ENCODE measurements at places on chromosomes 2 and 18.

GRCh38 chr2:30915486-30915885 is 108.2 kb upstream of the CAPN13 start:
- peak; percentile 17 for DNase-seq

- no peak for DNase-seq
These were observed 90.8 kb downstream of the NFATC1 start for GRCh38 chr18:79486356-79487182.

GRCh38 chr2:20093263-20094141 is 42.1 kb upstream of the LAPTM4A start:
- peak; percentile 77 for DNase-seq

GRCh38 chr2:16071865-16072637 is 131.7 kb downstream of the MYCN start:
- no peak for DNase-seq

DNA sequence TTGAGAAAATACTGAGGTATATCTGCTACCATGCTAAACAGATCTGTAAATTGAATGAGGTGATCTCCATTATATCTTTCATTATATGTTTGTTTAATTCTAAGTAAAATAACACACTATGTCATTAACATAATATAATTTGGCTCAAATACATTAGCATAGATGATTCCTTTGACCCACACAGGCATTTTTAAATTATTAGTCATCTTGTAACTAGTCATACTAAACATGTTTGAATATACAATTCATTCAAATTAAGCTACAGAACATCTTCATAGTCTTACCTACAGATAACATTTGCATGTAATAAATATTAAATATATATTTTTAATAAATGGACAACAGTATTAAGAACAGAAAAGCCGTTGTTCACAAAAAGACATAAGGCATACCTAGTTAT is 52.7 kb upstream of the KYNU start:
- DNase-seq: peak; percentile 14

GRCh38 chr2:7878786-7879482 is 802.9 kb upstream of the ID2 start:
- DNase-seq: peak; percentile 70

DNA sequence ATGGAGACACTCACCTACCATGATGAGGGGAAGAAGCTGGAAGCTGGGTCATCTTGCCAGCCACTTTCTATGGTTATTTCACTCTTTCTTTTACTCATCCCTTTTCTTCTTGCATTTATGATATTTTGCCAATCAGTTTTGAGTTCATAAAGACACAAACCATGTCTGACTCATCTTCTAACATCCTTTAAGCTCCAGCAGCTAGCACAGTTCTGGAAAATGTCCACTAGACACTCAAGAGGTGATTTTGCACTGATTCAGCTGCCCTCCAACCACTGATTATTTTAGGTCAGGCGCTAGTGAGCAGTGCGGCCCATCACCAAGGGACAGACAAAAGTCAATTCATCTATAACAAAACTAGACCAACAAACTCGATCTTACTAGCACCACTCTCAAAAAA is 537.1 kb upstream of the ID2 start:
- DNase-seq: peak; percentile 90

DNA sequence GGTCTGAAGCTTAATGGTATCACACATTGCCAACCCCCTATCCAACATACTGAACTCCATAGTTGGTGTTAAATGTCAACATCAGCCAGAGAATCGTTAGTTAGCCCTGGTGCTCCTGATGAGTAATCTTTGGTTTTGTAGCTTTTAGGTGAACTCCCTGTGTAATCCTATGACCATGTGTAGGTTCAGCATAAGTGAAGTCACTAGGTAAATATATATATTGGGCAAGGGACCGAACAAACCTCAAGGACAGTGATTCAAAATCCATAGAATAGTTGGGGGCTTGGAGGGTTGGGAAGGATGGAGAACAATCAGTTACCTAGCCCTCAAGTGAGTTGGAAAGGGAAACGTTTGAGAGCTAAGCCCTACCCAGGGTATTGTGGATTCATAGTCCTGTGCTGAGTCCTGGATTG is 16.0 kb upstream of the AP1S3 start:
- DNase-seq: peak; percentile 31

DNA sequence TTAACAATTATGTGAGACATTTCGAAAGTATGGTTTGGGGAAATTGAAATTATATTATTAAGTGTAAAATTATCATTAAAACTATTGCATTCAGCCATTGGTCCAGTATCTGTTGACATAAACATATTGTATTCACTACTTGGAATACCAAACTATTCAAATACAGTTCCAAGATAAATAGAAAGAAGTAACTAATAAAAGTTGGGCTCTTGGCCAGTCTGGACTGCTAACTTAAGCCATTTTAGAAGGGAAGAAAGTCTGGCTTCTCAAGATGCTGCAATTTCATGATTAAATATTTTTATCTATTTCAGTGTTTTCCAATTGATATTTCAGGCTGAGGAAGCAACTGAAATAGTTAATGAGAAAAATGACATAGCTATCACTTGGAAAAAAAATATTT is 109.8 kb upstream of the CHRNA1 start:
- DNase-seq: peak; percentile 30

DNA sequence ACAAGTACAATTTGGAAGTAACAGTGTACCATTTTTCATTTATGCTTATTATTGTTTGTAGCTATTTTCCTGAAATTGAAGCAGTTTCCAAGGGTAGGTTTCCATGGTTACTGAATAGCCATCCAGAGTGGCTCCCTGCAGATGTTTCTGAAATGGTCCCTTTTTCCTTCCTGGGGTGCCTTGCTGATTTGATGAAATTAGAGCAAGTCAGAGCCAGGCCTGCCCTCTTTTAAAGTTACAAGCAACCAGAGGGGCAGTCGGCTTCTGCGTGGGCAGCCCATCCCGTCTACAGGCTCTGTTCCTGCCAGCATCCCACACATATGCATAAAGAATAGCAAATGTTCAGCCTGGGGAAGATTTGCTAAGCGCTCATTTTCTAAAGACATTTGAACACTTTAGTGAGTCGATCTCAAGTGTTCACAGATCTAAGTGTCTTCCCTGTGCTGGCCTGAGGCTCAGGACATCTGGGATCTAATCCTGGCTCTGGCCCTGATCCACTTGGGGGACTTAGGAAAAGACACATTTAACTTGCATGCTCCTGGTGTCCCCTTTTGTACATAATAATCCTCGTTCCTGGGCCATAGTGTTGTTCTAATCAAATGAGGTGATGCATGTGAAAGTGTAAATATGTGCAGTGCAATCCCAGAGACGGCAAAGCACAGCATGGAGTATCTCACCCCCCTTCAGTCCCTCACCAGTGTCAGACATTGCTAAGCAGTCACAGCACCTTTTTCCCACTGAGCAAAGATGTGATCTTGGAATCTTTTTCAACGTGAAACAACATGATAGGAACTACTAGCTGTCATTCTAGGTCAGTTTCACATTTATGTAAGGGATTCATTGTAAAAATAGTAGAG is 92.2 kb downstream of the STPG4 start:
- DNase-seq: no peak

GRCh38 chr2:136195226-136195625 is 77.3 kb upstream of the CXCR4 start:
- no peak for DNase-seq

GRCh38 chr2:10518470-10519393 is 70.6 kb upstream of the ODC1 start:
- DNase-seq: no peak

DNA sequence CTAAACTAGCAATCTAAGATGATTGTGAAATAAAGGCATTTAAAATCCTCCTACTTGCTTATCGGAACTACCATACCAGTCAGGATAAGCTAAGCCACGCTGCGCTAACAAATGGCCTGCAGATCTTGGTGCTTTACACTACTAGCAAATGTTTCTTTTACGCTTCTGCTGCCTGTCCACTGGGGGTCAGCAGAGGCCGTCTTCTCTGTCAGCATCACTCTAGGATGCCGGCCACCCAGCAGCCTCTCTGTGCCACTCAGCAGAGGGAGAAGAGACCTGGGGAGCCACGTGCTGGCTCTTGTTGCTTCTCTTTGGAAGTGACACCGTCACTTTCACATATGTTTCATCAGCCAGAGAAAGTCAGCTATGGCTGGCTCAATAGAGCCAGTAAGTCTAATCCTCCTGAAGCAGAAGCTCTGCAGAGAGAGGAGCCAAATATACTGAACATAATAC is 36.6 kb downstream of the COPS8 start:
- peak; percentile 83 for DNase-seq

DNA sequence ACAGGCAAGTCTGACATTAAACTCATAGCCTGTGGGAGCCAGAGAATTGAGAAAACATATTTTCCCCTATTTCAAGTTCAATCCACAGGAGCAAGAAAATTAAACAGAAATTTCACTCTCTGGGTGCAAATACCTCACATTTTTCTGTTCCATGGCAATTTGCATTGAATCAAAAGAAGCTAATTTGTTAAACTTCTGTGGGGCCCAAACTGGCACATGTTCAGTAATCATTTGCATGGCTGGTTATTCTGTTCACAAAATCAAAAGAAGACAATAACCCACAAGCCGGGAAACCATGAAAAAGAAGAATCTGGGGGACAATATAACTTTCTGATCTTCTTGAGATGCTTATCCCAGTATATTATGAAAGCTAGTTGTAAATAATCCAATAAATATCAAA is 363.1 kb downstream of the LRP1B start:
- DNase-seq: no peak

DNA sequence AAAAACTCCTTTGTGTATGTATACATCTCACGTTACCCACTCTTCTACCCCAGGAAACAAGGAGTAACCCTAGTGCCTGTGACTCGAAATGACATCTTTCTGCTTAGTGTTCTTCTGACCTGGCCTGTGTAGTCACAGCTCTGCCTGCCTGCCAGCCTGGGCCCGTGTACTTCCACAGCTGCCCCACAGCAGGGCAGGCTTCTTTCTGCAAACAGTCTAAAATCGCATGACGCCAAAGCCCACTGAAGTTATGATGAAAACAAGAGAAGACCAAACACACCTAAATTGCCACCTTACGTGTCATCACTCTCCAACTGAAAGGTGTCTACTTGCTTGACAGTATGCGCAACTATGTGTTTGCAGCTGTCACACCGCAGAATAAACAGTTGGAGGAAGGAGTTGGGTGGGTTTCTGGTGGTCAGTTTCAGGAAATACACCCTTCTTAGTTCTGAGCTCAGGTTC is 1.5 kb downstream of the GAREM1 start:
- DNase-seq: peak; percentile 17

DNA sequence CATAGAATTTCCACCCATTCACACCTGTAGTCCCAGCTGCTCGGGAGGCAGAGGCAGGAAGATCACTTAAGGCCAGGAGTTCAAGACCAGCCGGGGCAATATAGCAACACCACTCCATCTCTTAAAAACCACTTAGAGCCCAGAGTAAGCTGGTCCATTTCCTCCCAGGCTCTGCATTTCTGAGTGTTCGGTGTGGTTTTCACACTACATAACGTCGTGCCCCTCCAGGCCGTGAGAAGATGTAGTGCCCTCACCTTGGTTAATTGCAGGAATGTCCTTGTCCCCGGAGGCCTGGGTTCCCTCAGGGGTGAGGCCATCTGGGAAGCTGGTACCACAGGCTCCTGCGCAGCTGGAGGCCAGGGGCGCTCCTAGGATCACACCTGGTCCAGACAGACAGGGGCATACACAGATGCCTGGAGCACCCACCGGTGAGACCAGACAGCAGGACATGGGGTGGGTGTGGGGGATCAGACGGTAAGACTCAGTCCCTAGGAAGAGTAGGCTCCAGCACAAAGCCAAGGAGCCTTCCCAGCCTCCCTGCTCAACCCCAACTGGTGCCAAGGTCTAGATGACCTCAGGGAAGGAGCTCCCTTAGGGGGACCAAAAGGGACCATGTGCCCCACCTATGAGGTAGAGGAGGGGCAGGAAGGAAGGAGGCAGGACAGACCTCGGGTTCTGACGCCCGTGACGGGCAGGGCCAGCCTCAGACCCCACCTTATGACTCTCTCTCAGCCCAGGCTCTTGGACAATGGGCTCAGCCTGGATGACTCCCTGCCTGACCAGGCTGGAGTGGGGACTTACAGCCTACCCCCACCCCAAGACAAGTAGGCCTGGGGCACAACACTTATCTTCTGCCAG is 752 bp downstream of the ASTL start:
- no peak for DNase-seq

DNA sequence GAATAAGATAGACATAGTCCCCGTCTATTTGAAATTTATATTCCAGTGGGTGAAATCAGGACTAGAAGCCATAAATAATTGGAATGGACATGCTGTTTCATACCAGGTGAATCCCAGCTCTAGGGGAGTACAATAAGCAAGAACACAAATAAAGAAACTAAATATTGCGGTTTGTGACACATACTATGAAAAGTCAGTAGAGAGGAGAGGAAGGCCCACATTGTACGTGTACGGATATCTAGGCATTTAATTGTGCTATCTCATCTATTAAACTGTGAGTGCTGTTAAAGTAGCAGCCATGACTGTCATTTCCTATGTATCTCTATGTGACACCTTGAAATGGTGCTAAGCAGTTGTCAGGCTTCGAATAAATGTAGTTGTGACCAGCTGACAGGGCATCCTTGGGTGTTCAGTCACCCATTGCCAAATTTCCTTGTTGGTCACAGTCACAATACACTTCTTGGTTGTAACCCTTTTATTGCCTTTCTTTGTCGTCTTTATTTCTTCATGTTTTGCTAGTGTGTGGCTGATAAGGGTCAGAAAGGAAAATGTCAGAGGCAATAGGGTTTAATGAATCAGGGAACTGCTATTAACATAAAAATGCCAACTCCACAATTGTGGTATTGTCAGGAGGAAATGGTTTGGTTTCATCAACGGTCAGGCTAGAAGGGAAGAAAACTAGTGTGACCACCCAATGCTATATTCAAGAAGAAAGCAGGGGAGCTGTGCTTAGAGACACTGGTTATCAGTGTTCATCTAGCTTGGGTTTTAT is 31.5 kb downstream of the CPO start:
- no peak for DNase-seq

GRCh38 chr2:80987466-80987865 is 682.9 kb upstream of the LRRTM1 start:
- no peak for DNase-seq

DNA sequence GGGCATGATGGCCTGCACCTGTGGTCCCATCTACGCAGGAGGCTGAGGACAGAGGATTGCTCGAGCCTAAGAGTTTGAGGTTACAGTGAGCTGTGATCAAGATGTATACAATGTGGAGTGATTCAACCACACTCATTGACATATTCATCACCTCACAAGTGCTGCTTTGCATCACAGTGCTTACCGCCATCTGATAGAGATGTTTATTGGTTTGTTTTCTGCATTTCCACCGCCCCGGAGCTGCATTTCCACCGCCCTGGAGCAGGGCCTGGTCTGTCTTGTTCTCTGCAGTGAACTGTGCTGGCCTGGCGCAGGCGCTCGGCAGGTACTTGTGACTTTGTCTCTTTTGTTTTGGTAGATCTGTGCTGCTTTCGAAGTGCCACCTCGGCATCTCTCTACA is 96.0 kb downstream of the SMAD7 start:
- no peak for DNase-seq
